ENCODE measurements at places on chromosomes 16 and 17.

- no peak for DNase-seq
Observed at GRCh38 chr16:69831212-69832123, 69.3 kb downstream of the WWP2 start.

DNA sequence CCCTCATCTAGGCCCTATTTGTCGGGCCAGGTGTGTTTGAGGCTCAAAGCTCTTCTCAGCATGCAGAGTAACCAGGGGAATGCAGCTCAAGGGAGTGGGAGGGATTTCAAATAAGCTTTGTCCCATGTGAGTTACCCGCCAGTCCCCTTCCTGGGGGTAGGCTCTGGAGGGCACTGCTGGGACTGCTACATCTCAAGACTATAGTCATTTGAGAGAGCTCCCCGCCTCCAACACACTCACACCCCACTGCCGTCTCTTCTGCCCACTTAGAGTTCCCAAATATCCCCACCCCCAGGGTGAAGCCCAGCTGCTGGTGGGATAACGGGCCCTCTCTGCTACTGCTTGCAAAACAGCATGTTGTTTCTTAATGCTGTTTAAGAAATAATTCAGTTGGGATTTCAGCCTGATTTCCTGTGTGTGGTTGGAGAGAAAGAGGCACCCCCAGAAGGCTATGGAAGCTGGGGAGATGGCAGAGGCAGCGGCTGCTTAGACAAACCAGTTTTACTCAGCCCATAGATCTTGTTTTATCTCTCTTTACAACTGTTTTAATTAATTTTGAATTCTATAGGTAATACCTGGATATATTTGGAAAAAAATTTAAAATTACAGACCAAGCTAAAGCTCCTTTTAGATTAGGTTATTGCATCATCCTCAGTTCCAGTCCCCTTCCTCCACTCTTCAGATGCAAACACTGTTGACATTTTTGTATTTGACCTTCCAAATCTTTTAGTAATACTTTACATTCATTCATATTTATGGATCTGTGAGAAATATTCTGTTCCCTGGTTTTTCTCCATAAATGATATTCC, 4.1 kb upstream of the MPO start:
- DNase-seq = no peak

GRCh38 chr17:4109449-4109848, 33.4 kb downstream of the ZZEF1 start:
- DNase-seq = no peak

GRCh38 chr17:47219621-47220475, 10.7 kb downstream of the MYL4 start:
- DNase-seq = no peak

GRCh38 chr16:57588831-57589230, 39.6 kb upstream of the ADGRG1 start:
- DNase-seq = no peak

DNA sequence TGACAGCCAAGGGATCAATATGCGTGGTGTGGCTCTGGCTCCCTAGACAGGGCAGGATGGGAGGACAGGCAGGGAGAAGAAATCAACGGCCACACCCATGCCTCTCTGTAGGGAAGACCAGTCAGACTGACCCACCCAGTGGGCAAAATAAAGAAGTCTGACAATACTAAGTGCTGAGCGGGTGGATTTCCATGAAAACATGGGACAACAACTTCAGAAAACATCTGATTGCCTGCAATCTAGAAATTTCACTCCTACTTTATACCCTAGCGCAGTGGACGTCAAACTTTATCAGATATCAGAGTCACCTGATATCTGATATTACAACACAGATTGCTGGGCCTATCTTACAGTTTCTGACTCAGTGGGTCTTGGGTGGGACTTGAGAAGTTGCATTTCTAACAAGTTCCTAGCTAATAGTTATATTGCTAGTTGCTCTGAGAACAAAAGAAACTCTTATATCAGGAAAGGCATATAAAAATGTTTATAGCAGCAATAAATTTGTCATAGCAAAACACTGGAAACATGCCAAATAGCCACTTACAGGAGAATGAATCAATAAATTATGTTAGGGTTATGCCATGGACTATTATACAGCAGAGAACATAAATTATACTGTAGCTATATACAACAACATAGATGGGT, 38.4 kb downstream of the C17orf67 start:
- no peak for DNase-seq

- no peak for DNase-seq
Observed at GRCh38 chr17:1487939-1488825, 4.3 kb downstream of the MYO1C start.

- DNase-seq = no peak
Observed at GRCh38 chr16:31352376-31353115, 2.4 kb upstream of the ITGAX start.

GRCh38 chr17:76524598-76525512, 12.7 kb downstream of the CYGB start:
- DNase-seq = no peak

DNA sequence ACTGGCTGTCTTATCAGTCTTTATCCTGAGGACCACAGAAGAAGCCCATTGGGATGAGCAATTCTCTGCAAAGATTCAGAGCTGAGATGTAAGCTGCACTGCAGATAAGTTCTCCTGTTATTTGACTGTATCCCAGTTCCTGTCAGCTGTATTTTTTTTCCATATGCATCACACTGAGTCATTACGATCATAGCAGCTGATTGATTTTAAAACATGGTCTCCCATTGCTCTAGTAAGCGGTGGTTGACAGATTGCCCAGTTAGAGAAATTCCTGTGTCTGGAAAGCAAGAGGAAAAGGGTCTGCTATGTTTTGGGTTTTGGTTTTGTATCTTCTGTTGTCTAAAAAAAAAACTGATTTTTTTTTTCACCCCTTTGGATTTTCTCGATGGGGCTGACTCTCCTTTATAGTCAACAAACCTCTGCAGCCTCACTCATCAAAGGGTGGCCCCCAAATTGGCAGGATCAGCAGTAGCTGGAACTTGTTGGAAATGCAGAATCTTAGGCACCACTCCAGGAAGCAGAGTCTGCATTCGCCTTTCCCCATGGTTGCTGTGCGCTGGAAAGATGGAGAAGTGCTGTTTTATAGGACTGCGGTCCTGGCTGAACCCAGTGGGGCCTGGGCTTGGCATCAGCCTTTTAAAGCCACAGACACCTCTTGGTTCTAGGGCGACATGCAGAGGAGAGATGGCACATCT, 220.1 kb upstream of the MPHOSPH6 start:
- no peak for DNase-seq

GRCh38 chr16:17160285-17160853, 310.4 kb downstream of the XYLT1 start:
- DNase-seq = no peak

GRCh38 chr17:80034791-80035686, 633 bp downstream of the TBC1D16 start:
- no peak for DNase-seq

DNA sequence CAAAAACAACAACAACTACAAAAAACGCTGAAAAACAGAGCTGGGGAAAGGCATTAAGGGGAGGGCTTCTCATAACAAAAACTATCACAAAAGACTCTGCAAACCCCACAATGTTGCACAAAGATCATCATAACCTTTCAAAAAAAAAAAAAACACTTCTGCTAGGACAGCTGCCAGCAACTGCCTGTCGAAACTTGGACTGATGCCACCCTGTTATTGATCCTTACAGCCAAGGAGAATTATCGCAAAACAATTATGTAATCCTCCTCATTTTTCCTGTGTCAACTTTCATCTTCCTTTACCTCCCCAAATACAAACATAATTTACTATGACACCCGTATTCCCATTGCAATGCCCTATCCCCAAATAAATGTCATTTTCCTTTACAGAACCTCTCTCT, 9.3 kb downstream of the CCDC40 start:
- DNase-seq = no peak

GRCh38 chr16:81401035-81401950, 43.3 kb upstream of the CMIP start:
- no peak for DNase-seq

DNA sequence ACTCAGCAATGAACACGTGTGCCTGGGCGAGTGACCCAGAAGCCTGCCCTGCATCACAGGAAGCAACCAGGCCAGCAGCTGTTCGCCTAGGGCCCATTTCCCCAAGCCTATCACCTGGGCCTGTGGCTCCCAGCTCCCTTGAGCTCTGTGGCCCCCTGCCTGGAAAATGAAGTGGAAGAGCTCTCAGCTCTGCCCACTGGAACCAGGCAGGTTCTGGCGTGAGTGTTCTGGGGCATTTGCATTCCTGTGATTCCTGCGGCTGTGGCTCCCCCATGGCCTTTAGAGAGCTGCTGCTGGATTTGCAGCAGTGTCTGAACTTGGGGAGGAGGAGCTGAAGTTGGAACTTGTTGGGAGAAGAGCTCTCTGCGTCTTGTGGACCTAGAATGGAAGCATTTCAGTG, 22.8 kb downstream of the PGS1 start:
- DNase-seq = no peak

All from NCI-H1048 (cell line).